Natural killer cell (primary cell): ENCODE measurements at places on chromosomes 4 and X. TPM values are rescaled to one million over a fixed set of nuclear protein-coding genes. Genes with fewer than 3 reads are reported as not detected.

DNA sequence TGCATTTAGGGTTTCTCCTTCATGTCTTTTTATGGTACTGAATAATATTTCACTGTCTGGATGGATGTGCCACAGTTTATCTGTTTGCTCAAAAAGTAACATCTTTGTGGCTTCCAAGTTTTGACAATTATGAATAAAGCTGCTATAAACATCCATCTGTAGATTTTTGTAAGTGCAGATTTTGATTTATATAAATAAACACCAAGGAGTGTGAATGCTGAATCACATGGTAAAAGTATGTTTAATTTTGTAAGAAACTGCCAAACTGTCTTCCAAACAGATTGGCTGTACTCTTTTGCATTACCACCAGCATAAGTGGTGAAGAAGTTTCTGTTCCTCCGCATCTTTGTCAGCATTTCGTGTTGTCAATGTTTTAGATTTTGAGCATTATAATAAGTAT is 158.7 kb upstream of the GIMD1 start:
- DNase-seq: no peak

Gene NLRP2B
- total RNA-seq: not detected

Gene RRH
- total RNA-seq: not detected

Gene TMEM47
- not detected for total RNA-seq

Gene SLC7A11
- total RNA-seq: 1.4 TPM

Gene GATA1
- 0.49 TPM for total RNA-seq
